ENCODE measurements at places on chromosomes 12 and 14.

DNA sequence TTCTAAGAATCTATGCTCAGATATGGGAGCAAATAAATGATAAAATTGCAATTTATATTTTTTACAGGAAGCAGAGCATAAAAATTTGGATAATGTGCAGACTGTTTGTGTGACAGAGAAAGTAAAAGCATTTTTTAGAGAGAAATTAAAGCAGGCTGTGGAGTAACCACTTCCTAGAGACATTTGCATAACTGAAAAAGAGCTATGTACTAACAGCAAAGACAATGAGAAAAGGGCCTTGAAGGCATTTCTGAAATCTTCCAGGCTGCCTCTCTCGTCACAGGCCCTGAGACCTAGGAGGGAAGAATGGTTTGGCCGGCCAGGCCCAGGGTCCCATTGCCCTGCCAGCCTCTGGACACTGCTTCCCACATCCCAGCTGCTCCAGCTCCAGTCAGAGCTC lies 247.2 kb downstream of the ALX1 start:
- DNase-seq, result no peak

DNA sequence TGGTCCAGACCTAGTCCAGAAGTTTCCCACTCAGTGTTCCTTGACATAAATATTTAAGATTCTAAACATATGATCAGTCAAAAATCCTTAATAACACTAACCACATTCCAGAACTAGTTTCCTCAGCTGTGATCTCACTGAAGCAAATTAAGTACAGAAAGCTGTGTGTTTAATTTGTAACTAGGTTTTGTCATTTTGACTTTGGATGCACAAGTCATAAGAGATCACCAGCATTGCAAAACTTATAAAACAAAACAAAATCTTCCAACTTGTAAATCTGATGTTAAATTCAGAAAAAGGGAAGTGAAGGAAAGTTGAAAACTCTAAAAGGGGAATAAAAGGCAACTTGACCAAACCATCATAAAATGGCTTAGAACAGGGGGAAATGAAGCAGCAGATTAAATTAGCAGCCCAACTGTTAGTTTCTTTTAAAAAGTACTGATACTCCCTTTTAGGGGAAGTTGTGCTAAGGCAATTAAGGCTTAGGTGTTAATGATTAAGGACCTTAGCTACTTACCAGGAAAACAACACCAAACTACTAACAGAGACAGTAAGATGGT lies 56.6 kb downstream of the SH2B3 start:
- no peak for DNase-seq

DNA sequence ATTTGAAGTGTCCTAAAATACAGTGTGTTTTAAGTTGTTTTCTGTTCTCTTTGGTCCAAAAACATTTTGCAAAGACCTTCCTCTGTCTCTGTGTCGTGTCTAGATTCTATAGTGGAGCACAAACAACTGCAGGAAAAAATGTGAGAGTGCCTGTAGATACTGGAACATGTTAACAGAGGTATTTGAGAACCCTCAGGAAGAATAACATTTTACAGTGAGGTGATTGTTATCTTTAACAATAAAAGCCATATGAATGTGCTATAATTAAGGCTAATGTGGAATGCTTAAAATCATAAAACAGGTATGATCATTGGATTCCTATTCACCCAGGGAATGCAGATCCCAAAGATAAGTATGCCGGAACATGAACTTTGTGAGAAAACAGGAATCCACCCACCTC lies 98.0 kb downstream of the SAMD4A start:
- no peak for DNase-seq

- DNase-seq, result no peak
Observed at GRCh38 chr14:100899884-100900771, 3.4 kb downstream of the RTL1 start.

DNA sequence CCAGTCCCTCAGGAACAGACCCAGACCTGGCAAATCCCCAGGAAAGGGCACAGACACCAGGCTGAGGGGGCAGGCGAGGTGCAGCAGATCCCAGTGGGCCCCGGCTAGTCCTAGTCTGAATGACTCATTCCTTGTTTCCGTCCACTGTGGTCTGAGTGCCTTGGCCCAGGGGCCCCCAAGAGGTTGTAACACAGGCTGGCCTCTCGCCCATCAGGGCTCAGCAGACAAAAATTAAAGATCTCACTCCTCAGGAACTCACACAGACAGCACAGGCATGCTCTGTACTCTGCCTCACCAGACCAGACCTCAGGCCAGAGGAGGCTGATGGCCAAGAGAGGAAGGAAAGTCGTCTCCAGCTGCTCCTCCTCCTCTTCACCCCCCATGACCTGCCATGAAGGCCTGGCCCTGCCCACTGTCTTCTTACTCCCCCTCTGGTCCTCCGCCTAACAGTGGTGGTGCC lies 7.7 kb upstream of the LTBP2 start:
- DNase-seq, result no peak

DNA sequence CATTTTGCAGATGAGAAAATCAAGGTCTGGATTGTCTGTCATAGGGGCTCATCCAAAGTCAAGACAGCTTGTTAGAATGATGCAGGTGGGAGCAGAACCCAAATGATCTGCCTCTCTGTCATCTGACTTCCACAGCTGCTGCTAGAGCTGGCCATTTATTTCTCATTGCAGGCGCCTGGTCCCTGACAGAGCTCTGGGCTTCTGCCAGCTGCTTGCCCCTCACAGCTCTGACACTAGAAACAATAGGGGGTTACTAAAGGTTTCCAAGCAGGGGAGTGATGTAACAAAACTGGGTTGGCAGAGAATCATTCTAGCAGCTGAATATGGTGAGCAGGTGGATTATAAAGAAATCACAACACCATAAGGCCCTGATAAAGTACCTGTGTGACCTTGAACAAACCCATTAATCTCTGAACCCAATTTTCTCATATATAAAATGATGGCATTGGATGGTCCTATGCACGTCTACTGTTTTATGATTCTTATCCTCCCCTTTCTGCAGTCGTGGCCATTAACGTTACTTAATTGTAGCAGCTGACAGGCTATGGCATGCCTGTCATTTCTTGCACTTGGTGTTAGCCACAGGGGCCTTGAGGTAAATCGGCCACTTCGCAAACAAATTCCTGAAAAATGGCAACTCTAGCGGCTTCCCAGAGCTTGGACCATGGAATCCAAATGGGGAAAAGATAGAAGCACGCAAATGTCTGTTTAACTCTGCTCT lies 134.6 kb downstream of the RMST start:
- no peak for DNase-seq

- no peak for DNase-seq
Observed at GRCh38 chr12:64042911-64043310, 179.2 kb downstream of the KICS2 start.

DNA sequence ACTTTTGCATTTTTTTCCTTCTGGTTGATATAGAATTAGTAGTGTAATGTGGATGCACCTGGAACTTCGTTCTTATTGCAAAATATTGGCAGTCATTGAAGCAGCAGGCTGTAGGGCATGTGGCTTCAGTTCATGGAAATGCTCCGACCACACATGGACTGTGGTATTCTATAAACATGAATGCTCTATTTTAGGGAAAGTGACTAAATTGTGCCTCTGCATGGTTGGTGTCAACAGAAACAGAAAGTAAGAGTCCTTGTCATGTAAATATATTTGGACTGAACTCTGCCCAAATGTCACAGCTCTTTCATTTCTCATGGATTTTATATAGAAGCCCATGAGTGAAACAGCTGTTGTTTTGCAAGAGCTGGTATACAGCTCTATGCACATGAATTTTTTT lies 917.0 kb downstream of the LRFN5 start:
- DNase-seq, result no peak

DNA sequence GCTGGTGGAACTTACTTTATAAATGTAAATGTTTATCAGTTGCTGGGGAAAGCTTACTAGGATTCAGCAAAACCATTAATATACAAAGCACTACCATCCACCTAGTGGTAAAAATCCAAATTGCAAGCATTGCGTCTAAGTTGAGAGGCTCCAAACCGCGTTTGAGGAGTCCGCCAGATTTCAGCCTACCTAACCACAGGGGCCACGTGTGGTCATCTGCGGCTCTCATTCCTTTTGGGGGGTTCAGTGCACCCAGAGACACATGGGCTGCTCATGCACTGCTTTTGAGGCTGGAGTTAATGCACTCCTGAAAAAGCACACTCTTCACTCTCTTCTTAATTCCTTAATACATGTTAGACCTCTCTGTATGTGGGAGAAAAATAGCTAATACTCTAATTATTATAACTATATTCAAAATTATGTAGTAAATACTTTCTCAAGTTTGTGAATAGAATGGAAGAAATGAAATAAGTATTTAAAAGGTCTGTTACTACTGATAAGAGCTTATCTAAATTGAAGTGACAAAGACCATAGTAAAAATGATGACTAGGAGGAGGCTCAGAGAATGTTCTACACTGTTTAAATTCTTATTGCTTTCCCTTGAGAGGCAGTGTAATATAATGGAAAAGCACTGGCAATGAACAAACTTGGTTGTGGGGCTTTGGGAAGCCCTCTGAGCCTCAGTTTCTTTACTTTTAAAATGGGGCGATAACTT lies 41.4 kb upstream of the MANSC4 start:
- DNase-seq, result peak; percentile 68

DNA sequence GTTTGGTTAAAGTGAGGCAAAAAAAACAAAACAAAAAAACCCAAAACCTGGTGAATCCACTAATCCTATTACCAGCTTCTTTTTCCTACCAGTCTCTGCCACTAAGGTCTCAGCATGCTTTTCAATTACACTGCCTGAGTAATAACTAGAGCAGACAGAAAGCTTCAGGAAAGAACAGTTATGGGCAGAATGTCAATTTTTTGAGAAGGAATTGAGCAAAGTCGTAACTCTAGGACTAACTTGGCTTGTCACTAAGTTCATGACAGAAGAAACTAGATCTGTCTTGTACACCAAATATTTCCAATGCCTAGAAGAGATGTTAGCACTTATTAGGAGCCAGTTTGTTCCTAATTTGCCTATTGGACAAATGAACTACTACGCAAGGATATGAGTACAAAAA lies 148.8 kb upstream of the CNOT2 start:
- DNase-seq, result no peak

- no peak for DNase-seq
Observed at GRCh38 chr12:52230364-52231281, 2.4 kb upstream of the KRT7 start.

DNA sequence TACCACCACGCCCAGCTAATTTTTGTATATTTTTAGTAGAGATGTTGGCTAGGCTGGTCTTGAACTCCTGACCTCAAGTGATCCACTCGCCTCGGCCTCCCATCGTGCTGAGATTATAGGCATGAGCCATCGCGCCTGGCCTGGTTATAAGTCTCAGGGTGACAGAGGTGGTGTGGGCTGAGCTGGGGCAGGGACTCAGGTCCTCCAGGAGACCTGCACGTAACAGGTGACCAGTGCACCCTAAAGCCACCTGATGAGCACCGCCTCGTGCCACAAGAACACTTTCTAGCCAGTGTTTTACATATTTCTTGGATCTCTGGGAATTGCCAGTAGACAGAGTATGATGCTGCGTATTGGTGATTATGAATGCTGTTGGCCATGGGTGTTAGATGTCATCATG lies 136.5 kb upstream of the CPM start:
- no peak for DNase-seq

DNA sequence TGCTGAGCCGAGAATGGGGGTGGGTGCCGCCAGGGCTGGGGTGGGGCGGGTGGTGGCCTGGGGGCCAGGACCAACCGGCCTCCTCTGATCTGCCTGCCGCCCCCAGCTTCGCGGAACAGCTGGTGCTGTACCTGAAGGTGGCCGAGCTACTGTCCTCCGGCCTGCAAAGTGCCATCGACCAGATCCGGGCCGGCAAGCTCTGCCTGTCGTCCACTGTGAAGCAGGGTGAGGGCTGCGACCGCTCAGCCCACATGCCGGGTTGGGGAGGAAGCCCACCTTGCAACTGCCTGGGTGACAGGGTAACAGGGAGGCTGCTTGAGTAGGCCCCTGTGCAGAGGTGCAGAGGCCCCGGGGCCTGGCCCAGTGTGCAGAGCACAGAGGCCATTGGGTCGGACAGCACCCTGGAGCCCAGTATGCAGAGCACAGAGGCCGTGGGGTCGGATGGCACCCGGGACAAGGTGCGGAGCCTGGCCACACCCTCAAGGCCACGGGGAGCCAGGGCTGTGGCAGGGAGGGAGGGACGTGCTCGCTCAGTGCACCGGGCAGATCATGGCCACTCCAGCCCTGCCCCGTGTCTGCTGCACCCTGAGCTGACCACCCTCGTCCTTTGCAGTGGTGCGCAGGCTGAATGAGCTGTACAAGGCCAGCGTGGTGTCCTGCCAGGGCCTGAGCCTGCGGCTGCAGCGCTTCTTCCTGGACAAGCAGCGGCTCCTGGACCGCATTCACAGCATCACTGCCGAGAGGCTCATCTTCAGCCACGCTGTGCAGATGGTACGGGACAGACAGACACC lies 9.5 kb upstream of the PUS1 start:
- no peak for DNase-seq

GRCh38 chr12:61920230-61920629 lies 340.0 kb upstream of the USP15 start:
- DNase-seq, result no peak

- no peak for DNase-seq
Observed at GRCh38 chr12:1847411-1847810, 27.0 kb downstream of the LRTM2 start.

GRCh38 chr14:61491876-61492434 lies 170.6 kb downstream of the PRKCH start:
- DNase-seq, result no peak

DNA sequence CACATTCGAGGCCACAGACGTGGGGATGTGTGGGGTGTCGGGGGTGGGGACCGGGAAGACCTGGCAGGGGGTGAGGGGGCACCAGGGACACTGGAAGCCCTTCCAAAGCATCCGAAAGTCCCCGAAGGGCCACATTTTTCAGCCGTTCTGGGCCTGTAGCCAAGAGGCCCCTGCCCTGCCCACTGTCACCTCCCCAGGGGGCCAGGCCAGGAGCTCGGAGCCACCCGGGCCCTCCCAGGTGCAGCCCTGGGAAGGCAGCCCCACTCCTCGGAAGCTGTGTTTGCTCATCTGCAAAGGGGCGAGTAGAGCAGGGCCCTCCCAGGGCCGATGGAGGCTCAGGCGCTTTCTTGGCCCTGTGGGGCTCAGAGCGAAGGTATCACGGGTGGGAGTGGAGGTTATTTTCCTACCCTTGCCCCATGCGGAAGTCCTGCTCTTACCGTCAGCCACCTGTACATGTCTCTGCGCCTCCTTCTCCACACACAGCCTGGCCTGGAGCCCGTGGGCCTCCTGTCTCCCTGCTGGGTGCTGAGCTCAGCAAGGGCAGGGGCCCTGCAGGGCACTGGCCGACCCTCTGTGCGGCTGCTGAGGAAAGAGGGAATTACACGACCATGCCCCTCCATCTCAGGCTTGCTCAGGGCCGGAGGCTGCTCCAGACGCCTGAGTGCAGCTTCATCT lies 27.2 kb downstream of the NOC4L start:
- no peak for DNase-seq
